Caco-2 (cell line): ENCODE measurements at places on chromosomes 2 and 18. TPM values are rescaled to one million over a fixed set of nuclear protein-coding genes. Genes with fewer than 3 reads are reported as not detected.

DNA sequence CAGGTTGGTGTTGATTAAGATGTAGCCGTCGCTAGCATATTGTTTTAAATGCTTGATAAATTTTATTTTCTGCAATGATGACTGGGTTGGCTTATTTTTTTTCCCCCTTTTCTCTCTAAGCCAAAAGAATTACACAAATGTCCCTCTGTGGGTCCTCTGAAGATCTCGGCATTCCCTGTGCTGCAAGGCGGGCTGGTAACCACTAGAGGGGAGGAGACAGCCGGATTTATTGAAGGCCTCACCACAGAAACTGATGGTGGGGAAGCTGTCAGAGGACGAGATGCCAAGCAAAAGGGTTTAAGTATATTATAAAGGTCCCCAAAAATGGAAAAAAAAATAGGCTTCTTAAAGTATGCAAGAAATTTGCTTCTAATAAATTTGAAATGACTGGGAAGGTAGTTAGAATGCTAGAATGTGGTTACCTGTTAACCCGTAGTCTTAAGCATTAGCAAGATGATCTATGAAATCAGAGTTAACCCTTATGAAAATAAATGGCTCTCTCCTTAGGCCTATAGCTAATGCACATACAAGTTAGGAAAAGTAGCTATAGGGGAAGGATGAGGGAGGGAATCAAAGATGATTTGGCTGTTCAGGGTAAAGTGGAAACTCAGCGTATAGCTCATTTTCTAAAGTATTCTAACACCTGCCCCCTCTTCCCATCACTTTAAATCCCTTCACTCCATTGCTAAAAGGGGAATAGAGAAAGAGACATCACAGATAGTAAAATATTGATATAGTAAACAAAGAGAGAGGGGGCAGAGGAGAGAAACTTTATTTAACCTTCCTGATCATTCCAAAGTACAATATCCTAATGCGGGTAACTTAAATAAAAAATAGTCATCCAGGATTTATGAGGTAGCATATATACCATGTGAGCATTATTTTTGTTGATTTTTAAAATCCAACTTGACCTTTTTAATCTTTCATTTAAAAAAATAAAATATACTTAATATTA lies 894.5 kb upstream of the POU3F3 start:
- DNase-seq: peak; percentile 50

Gene RAD51AP2
- total RNA-seq: not detected in 2 replicates

Gene EEF1B2
- total RNA-seq: 939 and 946 TPM in 2 replicates

- DNase-seq: no peak
These were observed 163.4 kb upstream of the ZFP36L2 start for GRCh38 chr2:43389581-43390466.

DNA sequence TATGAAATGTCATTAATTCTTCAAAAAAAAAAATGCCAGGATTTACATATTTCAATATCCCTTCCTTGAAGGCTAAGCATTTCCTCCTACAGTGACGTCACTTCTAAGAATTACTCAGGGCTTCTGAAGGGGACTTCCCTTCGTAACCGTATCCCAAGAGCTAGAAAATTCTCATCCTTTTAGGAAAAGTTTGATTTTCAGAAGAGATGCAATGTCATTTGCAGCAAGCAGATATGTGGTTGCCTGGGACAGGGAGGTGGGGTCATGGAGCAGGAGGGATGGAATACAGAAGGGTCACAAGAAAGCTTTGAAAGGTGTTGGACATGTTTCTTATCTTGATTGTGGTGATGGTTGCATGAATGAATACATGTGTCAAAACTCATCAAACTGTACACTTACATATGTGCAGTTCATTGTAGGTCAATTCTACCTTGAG lies 97.0 kb upstream of the ATL2 start:
- DNase-seq: no peak

GRCh38 chr2:14996351-14997014 lies 364.0 kb downstream of the LRATD1 start:
- DNase-seq: no peak

GRCh38 chr2:227626580-227627151 lies 9.4 kb downstream of the SCYGR4 start:
- DNase-seq: no peak

- DNase-seq: no peak
These were observed 12.3 kb downstream of the EN1 start for GRCh38 chr2:118834901-118835745.

Gene TEX44
- total RNA-seq: not detected in 2 replicates

GRCh38 chr2:156427074-156427473 lies 9.1 kb upstream of the GPD2 start:
- no peak for DNase-seq

Gene GPATCH11
- total RNA-seq: 7.5 and 8.3 TPM in 2 replicates

Gene ACTG2
- total RNA-seq: 2.6 and 5.7 TPM in 2 replicates

DNA sequence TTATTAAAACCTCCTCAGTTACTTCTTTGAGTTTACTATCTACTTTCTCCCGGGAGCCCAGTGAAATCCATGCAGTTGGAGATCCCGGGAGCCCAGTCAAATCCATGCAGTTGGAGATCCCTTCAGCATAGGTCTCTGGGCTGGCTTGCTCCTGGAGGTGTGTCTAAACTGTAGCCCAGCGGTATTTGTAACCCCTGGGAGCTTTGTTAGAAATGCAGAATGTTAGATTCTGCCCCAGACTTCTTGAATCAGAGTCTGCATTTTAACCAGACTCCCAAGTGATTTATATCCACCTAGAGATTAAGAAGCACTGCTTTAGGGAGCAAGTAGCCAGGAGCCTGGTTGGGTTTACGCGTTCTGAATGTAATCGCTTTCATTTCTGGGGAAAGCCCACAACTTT lies 54.5 kb downstream of the ARHGAP28 start:
- DNase-seq: no peak

- DNase-seq: no peak
These were observed 270.7 kb upstream of the NRP2 start for GRCh38 chr2:205411558-205411957.

- no peak for DNase-seq
These were observed 289.6 kb downstream of the SOCS6 start for GRCh38 chr18:70578480-70578879.

Gene CKAP2L
- 20.7 and 23.6 TPM in 2 replicates for total RNA-seq

GRCh38 chr2:217722883-217723472 lies 279.8 kb downstream of the TNS1 start:
- no peak for DNase-seq

- no peak for DNase-seq
These were observed 123.3 kb upstream of the SIX2 start for GRCh38 chr2:45132551-45132950.

- DNase-seq: no peak
These were observed 1241.1 kb upstream of the ZEB2 start for GRCh38 chr2:145760781-145761649.

Gene MYOM1
- total RNA-seq: 0.41 and 0.49 TPM in 2 replicates

Gene LIMS1
- total RNA-seq: 67.2 and 75.2 TPM in 2 replicates

DNA sequence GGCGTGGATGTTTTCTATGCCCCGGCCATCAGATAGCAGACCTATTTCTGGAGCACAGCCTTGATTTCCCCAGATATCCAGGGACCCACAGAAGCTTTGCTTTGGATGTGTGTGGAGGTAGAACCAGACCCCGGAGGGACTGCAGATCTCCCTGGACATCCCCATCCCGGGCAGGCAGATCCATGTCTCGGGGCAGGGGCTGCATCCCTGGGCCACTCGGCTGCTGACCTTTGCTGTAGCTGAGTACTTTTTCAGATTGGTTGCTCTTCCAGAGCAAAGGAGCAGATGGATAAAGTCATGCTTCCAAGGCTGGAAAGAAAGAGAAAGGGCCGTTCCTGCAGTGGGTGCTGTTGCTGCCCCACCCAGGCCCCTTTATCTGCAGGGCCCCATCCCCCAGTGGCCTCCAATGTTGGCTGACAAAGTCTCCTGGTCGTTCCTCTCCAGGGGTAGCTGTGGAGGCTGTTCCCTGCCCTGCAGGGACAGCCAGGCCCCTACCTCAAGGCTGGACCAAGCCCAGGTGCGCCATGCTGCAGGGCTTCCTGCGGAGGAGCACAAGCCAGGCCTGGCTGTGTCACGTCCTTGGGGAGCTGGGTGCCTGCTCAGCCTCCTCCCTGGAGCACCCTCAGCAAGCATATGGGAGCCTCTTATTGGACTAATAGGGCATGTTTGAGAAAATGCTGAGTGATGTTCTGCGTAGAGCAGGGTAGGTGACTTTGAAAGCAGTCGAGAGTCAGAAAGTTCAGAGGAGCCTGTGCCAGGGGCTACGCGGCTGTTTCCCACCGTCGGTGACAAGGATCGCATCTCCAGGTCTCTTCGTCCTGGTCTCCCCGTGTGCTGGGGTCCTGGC lies 68.4 kb downstream of the TPO start:
- DNase-seq: no peak
